ENCODE measurements at places on chromosomes 7 and 10.

- no peak for DNase-seq
Measured at GRCh38 chr7:23105086-23105643, 420 bp upstream of the KLHL7 start.

DNA sequence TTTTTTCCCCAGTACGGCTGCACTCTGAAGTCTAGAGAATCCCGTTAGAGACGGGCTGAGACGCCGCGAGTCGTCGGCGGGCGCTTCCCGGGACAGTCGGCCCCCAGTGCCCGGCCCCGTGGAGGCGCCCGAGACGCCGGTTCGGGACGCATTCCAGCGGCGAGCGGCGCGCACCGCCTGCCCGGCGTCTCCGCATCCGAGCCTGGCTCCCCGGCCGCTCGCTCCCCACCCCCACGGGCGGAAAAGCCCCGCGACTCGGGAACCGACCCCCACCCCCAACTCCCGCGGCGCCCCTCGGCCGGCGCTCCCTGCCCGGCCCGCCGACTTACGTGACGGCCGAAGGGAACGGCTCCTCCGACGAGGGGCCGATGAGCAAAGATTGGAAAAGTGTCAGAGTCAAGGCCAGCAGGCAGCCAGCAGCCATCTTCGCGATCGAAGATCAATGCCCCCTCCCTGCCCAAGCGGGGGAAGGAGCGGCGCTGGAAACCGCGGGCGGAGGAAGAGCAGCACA is 486 bp downstream of the CACNA2D1 start:
- no peak for DNase-seq

DNA sequence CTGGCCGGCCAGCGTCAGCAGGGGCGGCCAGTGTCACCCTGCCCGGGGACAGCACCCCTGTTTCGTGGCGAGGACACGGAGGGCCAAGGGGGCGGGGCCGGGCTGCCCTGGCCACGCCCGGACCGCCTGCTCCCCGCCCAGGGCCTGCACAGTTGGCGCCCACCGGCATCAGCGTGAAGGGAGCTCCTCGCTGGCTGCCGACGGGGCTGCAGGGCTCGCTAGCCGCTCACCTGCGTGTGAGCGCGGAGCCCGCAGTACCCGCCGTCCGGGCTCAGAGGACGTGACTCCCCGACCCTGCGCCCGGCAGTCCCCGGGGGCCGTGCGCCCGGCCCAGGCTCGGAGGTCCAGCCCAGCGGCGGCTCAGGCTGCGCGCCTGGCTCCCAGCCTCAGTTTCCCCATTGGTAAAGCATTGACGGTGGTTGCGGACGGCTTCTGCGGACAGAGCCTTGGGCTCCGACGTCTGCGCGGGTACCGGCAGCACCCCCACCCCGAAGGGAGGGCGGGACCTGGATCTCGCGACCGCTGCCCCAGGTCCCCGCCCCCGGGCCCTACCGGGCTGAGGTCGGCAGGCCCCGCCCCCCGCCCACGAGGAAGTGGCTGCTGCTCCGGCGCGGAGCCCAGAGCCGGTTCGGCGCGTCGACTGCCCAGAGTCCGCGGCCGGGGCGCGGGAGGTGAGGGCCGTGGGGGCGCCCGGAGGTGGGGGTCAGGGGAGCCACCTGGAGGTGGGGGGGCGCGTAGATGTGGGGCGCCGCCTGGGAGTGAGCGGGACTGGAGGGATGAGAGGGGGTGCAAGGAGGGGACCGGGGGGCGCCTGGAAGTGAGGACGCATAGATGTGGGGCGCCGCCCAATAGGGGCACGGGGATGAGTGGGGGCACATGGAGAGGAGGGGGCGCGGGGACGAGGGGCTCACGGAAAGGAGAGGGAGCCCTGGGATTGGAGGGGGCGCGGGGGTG is at the start of gene ARPC1B:
TSS of gene ARPC1B (plus strand) at position 620 of the 954 bp plus-strand sequence. CDS start 10,985 bp downstream, outside the sequence.
- peak; percentile 62 for DNase-seq

- DNase-seq = no peak
Measured at GRCh38 chr10:124225029-124225466, 131.7 kb upstream of the CHST15 start.

DNA sequence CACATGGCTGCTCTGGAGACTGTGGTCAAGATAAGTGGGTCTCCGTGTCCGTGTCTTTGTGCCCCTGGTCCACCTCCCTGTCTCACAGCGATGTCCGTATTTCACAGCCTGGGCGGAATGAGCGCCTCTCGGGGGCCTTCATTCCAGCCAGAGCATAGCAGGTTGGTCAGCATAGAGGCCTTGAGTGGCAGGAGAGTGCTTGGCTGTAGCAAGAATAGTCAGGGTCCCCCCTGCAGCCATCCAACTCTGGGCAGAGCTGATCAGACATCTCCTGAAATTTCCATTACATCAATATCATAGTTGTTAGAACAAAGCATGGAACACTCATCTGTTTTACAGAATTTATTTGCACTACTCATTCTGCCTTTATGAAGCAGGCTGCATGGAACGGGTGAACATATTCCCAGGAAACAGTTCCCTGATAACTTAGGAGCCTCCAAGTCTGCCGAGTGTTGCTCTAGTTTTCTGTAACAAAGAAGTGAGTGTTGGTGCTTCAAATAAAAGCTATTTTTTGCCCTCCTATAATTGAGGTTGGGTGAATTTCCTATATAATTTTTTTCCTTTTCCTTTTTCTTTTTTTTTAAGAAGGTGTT is 255.3 kb downstream of the INHBA start:
- DNase-seq = no peak

DNA sequence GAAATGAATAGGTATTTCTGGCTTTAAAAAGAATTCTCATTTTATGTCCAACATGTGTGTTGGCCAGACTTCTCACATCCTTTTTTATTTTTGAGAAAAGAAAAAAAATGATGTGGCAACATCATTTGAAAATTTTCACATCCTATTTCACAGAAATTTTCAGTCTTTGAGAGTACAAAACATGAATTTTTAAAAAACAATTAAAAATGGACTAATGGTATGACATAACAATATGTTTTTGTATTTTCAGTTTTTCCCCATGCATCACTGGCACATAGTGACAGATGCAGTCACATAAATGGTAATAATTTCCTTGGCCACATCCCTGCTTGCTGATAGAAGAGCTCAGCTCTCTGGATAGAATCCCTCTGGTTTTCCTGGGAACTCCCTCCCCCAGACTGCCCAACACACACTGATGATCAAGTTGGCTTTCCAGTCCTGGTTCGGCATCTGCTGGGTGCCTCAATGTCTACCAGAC is 188.5 kb upstream of the AGR3 start:
- peak; percentile 59 for DNase-seq

GRCh38 chr7:34758111-34758601 is 100.1 kb downstream of the NPSR1 start:
- DNase-seq = no peak

- no peak for DNase-seq
Measured at GRCh38 chr10:132832186-132832969, 46.4 kb upstream of the NKX6-2 start.

DNA sequence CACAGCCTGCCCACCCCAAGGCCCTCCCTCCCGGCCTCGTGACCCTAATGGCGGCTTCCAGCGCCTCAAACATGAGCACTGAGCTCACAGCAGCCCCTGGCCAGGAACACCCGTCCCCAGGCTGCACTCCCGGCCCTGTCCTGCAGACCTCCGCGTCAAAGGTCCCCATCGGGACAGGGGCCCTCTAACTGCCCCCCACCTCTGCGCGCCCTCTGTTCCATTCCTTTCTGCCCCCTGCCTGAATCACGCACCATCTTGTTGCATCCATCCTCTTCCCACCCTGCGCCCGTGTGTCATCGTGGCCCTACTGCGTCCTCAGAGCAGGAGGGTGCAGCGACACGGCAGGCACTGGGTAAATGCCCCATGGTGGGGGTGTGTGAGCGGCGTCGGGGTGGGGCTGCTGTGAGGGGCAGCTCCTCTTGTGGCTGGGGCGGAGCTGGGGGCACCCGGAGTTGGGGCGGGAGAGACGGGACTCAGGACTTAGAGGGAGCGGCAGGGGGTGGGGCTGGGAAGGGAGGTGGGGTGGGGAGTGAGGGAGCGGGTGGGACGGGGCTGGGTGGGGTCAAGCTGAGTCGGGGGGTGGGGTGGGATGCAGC is 13.4 kb downstream of the SLC29A4 start:
- no peak for DNase-seq
